ENCODE measurements at places on chromosomes 12 and 14.

- peak; percentile 76 for DNase-seq
These were observed 114.2 kb upstream of the ARHGAP5 start for GRCh38 chr14:31962920-31963319.

DNA sequence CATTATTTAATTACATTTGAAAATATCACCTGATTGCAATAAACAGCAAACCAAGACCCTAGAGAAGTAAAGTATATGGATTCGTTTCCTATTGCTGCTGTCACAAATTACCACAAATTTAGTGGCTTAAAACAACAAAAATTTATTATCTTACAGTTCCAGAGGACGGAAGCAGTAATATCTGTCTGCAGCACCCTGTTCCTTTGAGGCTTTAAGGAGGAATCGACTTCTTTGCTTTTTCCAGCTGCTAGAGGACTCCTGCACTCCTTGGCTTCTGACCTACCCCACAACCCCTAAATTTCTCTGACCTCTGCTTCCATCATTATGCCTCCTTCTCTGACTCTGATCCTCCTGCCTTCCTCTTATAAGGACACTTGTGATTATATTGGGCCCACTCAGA lies 23.8 kb upstream of the PPM1A start:
- no peak for DNase-seq

GRCh38 chr12:6370576-6370935 lies 4.8 kb downstream of the SCNN1A start:
- DNase-seq = no peak

DNA sequence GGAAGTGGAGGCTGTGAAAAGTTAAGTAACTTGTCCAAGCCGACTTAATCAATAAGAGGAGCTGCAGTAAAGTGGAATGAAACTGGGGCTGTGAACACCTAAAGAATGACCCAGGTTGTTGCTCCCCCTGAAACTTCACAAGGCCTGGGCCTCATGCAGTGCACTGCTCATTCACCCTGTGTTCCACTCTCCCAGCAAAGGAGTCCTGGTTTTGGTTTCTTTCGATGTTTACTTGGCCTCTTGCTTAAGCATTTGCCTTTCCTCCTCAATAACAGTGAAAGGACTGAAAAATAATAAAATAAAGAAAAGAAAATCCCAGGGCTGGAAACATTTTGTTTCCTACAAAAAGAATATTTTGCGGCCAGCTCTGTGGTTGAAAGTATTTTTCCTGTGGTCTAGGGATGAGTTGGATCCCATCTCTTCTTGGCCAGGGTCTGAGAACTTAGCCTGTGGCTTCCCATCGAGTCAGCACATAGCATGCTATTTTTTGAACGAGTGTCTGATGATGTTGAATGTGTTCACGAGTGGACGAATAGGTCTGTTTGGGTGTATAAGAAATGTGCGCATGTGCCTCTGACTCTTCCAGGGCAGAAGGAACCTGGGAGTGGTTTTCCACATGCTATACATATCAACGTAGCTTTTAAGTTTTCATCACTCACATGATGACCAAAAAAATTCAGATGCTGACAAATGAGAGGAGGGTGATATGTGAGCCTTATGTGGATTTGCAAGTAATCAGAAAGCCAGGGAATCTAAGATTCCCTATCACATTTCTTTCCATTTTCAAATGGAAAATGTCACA lies 349.8 kb downstream of the ZFP36L1 start:
- no peak for DNase-seq

DNA sequence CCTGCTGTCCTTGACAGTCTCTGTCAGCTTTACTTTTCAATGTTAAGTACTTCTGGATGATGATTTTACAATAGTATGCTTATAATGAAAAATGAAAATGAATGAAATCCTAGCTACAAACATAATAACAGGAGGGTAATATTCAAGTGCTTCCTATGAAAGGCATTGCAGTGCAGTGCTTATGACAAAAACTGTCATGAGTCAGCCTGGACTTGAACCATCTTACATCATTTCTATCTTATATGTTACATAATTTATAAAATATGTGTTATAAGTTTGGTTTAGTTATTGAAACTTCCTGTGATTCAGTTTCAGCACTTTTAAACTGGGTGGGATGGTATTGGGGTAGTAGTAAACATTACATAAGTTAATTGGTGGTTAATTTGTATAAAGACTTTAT lies 451.7 kb downstream of the TMEM117 start:
- no peak for DNase-seq

- DNase-seq = no peak
These were observed 5.7 kb downstream of the SPIC start for GRCh38 chr12:101480849-101481248.

- no peak for DNase-seq
These were observed 1195.7 kb downstream of the LRFN5 start for GRCh38 chr14:42802346-42802745.

GRCh38 chr12:2765608-2766007 lies 29.2 kb upstream of the FKBP4 start:
- DNase-seq = no peak

- no peak for DNase-seq
These were observed 8.7 kb downstream of the SHMT2 start for GRCh38 chr12:57237932-57238853.

- DNase-seq = no peak
These were observed 31.7 kb upstream of the GPRC5A start for GRCh38 chr12:12859690-12860089.
